ENCODE measurements at places on chromosomes 2 and 18. TPM values are rescaled to one million over a fixed set of nuclear protein-coding genes. Genes with fewer than 3 reads are reported as not detected.

Gene ARL5A
- total RNA-seq = 56.0 TPM

Gene CD302
- 4.2 TPM for total RNA-seq

DNA sequence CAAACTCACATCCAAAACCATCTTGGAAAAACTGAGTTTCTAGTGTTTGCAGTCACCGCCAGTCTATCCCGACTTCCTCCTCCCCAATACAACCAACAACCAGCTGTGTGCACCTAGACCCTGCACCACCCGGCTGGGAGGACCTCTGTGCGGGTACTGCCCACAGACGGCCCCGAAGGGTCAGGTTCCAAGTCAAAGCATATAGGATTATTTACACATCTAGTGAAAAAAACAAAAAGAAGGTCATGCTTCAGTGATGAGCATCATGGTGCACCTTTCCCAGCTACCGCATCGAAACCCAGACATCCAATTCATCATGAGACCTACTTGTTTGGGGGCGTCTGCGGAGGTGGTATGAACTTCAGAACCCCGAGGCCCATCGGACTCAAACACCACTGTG lies 124.8 kb downstream of the ZNF516 start:
- no peak overlapping the region for H3K4me3 ChIP-seq
- DNase-seq = no peak
- peaks cover 42% of the 10 kb centered on the region for H3K36me3 ChIP-seq
- H3K27me3 ChIP-seq = no peaks in the 10 kb centered on the region
- no peak overlapping the region for H3K27ac ChIP-seq

- no peak for DNase-seq
- no peaks in the 10 kb centered on the region for H3K36me3 ChIP-seq
- H3K27ac ChIP-seq = no peak overlapping the region
- H3K4me1 ChIP-seq = peaks cover 4% of the 10 kb centered on the region
Measured at GRCh38 chr2:10257036-10257435, 45.7 kb upstream of the HPCAL1 start.

DNA sequence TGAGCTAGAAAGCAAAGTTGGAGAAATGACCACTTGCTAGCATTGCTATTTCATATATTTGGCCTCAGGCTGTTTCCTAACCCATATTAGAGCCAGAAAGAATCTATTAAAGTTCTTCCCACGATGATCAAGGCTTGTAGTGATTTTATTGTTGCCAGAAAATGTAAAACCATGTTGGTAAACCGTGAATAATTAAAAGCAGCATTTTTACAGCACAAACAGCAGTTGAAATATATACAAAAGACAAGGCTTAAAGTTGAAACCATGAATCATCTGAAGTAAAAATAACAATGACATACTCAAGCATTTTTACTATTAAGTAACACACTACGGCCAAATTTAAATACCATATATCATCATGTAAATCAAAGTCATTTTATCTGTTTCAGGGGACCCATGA lies 27.7 kb upstream of the DSC3 start:
- H3K27ac ChIP-seq = no peak overlapping the region
- no peak for DNase-seq
- H3K27me3 ChIP-seq = no peaks in the 10 kb centered on the region

Gene CROCC2
- 0.68 TPM for total RNA-seq

GRCh38 chr2:100756704-100757103 lies 63.2 kb upstream of the NPAS2 start:
- peaks cover 31% of the 10 kb centered on the region for H3K27me3 ChIP-seq
- DNase-seq = no peak
- H3K27ac ChIP-seq = no peak overlapping the region
- no peak overlapping the region for H3K4me3 ChIP-seq

DNA sequence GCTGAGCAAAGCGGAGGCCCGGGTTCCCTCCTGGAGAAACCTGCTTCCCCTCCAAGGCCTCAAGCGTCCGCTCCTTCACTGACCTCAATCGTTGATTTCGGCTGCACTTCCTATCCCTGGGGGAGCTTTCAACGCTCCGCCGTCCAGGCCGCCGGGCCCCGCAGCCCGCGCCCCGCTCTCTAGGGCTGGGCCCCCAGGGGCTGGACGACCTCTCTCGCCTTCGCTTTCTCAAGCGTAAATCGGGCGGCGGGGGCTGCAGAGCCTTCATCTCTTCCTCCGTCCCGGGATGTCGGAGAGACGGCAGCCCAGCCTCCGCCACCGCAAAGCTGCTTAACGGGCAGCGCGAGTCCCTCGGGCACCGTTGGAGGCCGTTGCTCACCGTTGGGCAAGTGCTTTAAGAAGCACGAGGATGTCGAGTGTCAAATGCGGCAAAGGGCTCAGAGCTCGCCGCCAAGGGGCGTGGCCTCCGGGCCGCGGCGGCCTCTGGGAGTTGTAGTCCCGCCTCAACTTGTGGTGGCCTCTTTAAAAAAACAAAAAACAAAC lies 8.5 kb downstream of the HES6 start:
- DNase-seq = no peak
- peaks cover 49% of the 10 kb centered on the region for H3K27me3 ChIP-seq
- peaks cover 14% of the 10 kb centered on the region for H3K4me1 ChIP-seq

Gene GPR39
- 4.1 TPM for total RNA-seq

Gene DAPL1
- 0.76 TPM for total RNA-seq

Gene CNTNAP5
- total RNA-seq = 5.0 TPM

DNA sequence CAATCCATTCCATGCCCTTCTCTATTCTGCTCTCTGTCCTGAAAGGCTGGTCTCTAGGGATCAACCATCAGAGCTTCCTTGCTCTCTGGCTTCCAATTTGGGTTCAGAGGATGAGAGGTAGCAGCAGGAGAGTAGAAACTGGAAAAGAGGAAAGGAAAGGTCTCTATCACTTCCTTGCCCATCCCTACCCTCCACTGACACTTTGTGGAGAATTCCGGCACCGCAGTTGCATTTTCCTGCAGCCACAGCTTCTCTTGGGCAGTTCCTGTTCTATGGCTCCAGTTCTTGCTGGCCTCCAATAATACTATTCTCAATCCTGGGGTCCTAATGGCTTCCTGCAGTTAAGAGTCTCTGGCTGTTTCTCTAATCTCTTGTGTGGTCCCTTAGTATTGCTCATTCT lies 13.3 kb upstream of the IMPACT start:
- H3K27me3 ChIP-seq = peaks cover 3% of the 10 kb centered on the region
- H3K4me1 ChIP-seq = no peaks in the 10 kb centered on the region
- no peak overlapping the region for H3K27ac ChIP-seq
- DNase-seq = no peak
- H3K4me3 ChIP-seq = no peak overlapping the region

Gene AMER3
- total RNA-seq = 10.9 TPM

DNA sequence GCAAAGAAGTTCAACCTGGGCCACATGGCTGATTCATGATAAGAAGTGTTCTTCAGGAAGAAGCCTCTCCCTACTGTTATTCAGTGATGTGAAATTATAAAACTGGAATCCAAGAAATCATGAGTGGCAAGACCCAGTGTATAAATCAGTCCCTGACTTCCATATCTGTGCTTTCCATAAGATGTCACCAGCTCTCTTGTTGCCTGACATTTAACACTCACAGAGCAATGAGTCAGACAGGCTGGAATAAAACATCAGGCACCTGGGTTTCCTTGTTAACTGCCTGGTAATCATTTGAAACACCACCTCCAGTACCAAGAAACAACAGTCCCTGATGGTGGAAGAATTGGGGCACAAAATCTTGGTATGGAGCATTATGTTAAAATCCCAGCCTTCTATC lies 76.1 kb downstream of the SCG2 start:
- H3K4me1 ChIP-seq = peaks cover 11% of the 10 kb centered on the region
- H3K4me3 ChIP-seq = no peak overlapping the region
- H3K27me3 ChIP-seq = peaks cover 3% of the 10 kb centered on the region
- no peaks in the 10 kb centered on the region for H3K36me3 ChIP-seq

GRCh38 chr2:19689646-19690168 lies 212.1 kb downstream of the TTC32 start:
- no peaks in the 10 kb centered on the region for H3K36me3 ChIP-seq
- DNase-seq = no peak
- H3K4me3 ChIP-seq = no peak overlapping the region
- no peaks in the 10 kb centered on the region for H3K4me1 ChIP-seq
- peaks cover 12% of the 10 kb centered on the region for H3K27me3 ChIP-seq

Gene PLCL1
- 2.0 TPM for total RNA-seq

DNA sequence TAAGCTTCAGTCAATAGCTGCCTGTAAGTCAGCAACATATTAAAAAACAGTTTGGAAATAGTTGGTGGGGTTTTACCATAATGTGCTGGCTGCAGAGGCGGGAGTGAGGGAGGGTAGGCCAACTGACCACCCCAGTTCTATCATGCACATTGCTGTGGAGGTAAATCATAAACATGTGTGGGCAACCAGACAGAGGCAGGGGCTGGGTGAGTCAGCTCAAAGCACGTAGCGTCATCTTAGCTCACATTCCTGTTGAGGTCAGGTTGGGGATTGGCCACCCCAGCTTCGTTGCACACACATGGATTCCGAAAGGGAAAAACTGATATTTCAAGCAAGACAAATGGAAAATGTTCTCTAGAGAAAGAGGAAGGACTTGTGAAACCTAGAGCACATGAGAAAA lies 19.5 kb downstream of the GPR45 start:
- H3K4me1 ChIP-seq = peaks cover 10% of the 10 kb centered on the region
- H3K27me3 ChIP-seq = no peaks in the 10 kb centered on the region
- H3K36me3 ChIP-seq = peaks cover 10% of the 10 kb centered on the region

GRCh38 chr18:49839012-49839411 lies 25.7 kb upstream of the ACAA2 start:
- H3K27me3 ChIP-seq = no peaks in the 10 kb centered on the region
- no peak for DNase-seq
- peak overlapping the region; percentile 4 for H3K27ac ChIP-seq
- no peak overlapping the region for H3K4me3 ChIP-seq

Gene STAM2
- total RNA-seq = 24.6 TPM

Gene ANKRD29
- total RNA-seq = 3.5 TPM

- no peak overlapping the region for H3K4me3 ChIP-seq
- no peak overlapping the region for H3K27ac ChIP-seq
- no peak for DNase-seq
Measured at GRCh38 chr2:173647681-173648311, 293.1 kb downstream of the CDCA7 start.

DNA sequence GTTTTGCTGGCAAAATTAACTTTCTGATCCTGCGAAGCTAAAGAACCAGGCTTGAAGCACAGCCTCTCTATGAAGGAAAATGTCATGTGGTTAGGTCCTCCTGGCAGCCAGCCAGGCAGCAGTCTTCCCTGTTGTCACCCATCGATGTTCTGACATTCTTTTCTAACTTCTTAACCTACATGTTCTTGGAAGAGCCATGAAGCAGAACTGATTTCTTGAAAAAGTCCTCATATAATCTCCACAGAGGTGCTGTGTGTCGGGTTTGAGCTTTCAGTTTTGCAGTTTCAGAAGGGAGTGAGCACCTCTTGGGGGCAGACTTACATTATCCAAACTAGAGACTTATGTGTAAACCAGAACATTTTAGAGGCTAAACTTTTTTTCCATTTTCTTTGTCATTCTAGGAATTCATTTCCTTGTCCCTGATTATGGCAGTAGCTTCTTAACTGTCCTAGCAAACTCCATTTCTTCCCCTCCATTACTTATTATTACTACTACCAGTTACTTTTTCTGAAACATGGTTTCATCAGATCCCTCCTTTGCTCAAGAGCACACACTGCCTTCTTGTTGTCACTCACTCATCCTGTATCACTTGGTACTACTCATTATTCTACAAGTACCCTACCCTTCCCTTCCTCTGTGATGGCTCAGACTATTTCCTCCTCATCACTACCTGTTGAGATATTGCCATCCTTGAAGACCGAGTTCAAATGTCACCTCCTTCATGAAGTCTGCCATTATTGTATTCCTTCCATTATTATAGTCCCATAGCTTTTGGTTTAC lies 31.1 kb downstream of the DOK1 start:
- H3K27me3 ChIP-seq = peaks cover 26% of the 10 kb centered on the region
- peaks cover 4% of the 10 kb centered on the region for H3K4me1 ChIP-seq
- DNase-seq = no peak
- no peak overlapping the region for H3K27ac ChIP-seq
- H3K4me3 ChIP-seq = no peak overlapping the region

DNA sequence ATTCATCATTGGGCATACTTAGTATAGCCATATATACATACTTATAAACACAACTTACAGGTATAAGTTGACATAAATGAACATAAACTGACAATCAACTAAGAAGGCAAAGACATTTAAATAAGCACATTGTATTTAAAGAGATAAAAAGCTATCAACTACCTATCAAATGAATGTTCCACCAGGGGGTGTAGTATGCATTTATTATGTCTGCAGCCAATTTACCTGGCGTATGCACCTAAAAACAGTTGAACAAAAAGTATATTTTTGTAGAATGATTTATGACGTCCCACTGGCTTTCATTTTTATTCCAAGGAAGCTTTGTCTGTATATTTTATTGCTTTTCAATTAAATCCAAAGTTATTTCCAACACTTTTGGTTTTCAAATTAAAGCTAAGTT lies 323.5 kb downstream of the AFF3 start:
- DNase-seq = no peak
- H3K27ac ChIP-seq = no peak overlapping the region
- no peak overlapping the region for H3K4me3 ChIP-seq
- H3K4me1 ChIP-seq = peaks cover 14% of the 10 kb centered on the region
- no peaks in the 10 kb centered on the region for H3K36me3 ChIP-seq
- peaks cover 6% of the 10 kb centered on the region for H3K27me3 ChIP-seq

Gene AQP12A
- 0.97 TPM for total RNA-seq

Gene THSD7B
- total RNA-seq = 9.8 TPM

- no peak overlapping the region for H3K27ac ChIP-seq
- H3K4me1 ChIP-seq = peaks cover 15% of the 10 kb centered on the region
- H3K27me3 ChIP-seq = peaks cover 18% of the 10 kb centered on the region
- no peak for DNase-seq
- H3K4me3 ChIP-seq = no peak overlapping the region
- no peaks in the 10 kb centered on the region for H3K36me3 ChIP-seq
Measured at GRCh38 chr2:99836690-99837605, 305.4 kb downstream of the AFF3 start.

- no peak overlapping the region for H3K4me3 ChIP-seq
- H3K27me3 ChIP-seq = no peaks in the 10 kb centered on the region
- peaks cover 40% of the 10 kb centered on the region for H3K36me3 ChIP-seq
- H3K27ac ChIP-seq = no peak overlapping the region
Measured at GRCh38 chr2:210445116-210445707, 31.3 kb downstream of the LANCL1 start.

GRCh38 chr2:71609958-71610357 lies 156.6 kb downstream of the DYSF start:
- H3K4me3 ChIP-seq = no peak overlapping the region
- no peak for DNase-seq
- peaks cover 15% of the 10 kb centered on the region for H3K27me3 ChIP-seq
- H3K4me1 ChIP-seq = peaks cover 11% of the 10 kb centered on the region

- H3K4me3 ChIP-seq = no peak overlapping the region
- no peaks in the 10 kb centered on the region for H3K4me1 ChIP-seq
Measured at GRCh38 chr18:36627637-36628036, 201.2 kb downstream of the TPGS2 start.

Gene FSHR
- total RNA-seq = not detected

All from type B pancreatic cell (in vitro differentiated cells).